Activated CD4-positive, alpha-beta T cell treated with anti-CD3 and anti-CD28 coated beads, Interleukin-2, amount 50 U/mL, for 24 hours (primary cell): ENCODE measurements at places on chromosomes 7 and 10.

- DNase-seq = no peak
Measured at GRCh38 chr10:49518982-49519578, 19.8 kb downstream of the ERCC6 start.

- no peak for DNase-seq
Measured at GRCh38 chr10:109866168-109866994, 56.9 kb downstream of the XPNPEP1 start.

- DNase-seq = no peak
Measured at GRCh38 chr10:102815790-102816549, 21.2 kb downstream of the CYP17A1 start.

DNA sequence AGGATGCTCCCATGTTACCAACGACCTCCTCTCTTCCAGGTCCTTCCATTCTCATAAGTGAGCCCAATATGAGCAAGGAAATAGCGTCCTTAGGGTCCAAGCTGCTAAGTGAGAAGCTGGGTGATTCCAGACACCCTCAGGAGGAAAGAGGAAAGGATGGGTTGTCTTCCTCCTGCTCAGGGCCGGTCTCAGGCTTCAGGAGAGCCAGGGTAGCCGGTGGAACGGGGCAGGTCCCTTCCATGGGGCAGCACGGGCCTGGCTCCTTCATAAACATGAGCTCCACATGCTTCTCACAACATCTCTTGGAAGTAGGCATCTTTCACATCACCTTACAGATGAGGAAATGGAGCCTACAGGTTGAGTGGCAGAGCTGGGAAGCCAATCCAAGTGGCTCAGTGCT, 12.7 kb downstream of the SLIT1 start:
- DNase-seq = no peak

GRCh38 chr7:122092964-122093797, 50.9 kb downstream of the AASS start:
- no peak for DNase-seq

- DNase-seq = no peak
Measured at GRCh38 chr10:132106431-132106830, 40.7 kb downstream of the JAKMIP3 start.

DNA sequence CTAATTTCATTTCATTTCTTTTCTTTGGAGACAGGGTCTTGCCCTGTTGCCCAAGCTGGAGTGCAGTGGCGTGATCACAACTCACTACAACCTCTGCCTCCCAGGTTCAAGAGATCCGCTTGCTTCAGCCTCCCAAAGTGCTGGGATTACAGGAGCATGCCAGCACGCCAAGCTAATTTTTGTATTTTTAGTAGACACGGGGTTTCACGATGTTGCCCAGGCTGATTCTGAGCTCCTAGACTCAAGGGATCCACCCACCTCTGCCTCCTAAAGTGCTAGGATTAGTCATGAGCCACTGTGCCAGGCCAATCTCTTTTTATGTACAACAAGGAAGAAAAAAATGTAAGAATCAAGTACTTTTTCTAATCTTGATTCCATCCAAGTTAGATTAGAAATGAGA, 10.7 kb upstream of the KMT2E start:
- DNase-seq = no peak
